ENCODE measurements at places on chromosomes 12 and 14.
A peak's percentile ranks its signal among the peaks of the same experiment; 100 is the strongest.

- DNase-seq = no peak
Measured at GRCh38 chr12:26523708-26524150, 309.3 kb downstream of the ITPR2 start.

- no peak for DNase-seq
Measured at GRCh38 chr14:80212023-80212397, 706 bp upstream of the DIO2 start.

- DNase-seq = no peak
Measured at GRCh38 chr14:79111987-79112501, 941.9 kb downstream of the NRXN3 start.

DNA sequence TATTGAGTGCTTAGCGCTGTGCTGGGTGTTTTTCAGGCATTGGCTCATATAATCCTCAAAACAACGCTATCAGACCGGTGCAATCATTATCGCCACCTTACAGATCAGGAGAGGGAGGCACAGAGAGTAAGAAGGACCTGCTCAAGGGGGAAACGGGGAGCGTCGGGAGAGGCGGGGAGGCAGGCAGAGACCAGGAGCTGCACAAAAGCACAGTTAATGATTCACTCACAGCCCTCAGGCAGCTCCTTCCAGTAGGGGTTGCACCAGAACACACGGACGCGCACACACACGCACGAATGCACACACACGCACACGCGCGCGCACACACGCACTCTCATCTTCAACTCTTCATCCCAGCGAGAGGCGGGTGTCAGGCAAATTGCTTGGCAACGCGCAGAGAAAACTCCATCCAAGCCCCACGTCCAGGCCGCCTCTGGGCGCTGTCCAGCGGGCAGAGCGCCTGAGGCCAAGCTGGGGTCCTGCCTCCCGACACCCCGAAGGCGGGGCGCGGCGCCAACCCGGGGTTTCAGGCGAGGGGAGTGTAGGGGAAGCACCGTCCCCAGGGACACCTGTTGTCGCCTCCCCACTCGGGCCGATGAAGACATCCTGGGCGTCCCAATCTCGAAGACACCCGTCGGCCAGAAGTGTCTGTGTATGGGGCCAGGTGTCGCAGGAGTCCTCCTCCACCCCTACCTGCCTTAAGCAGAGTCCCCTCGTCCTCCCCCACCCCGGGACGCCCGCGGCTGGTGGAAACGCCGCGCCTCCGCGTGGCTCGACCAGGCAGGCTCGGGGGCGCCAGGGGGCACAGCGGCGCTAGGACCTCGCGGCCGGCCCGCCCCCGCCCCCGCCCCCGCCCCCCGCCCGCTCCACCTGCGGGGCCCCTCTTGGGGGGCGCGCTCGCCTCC, 35.5 kb upstream of the STON2 start:
- peak; percentile 33 for DNase-seq

- DNase-seq = no peak
Measured at GRCh38 chr12:109120557-109120956, 4.2 kb downstream of the ACACB start.

GRCh38 chr12:131749618-131750315, 38.9 kb downstream of the SFSWAP start:
- no peak for DNase-seq

DNA sequence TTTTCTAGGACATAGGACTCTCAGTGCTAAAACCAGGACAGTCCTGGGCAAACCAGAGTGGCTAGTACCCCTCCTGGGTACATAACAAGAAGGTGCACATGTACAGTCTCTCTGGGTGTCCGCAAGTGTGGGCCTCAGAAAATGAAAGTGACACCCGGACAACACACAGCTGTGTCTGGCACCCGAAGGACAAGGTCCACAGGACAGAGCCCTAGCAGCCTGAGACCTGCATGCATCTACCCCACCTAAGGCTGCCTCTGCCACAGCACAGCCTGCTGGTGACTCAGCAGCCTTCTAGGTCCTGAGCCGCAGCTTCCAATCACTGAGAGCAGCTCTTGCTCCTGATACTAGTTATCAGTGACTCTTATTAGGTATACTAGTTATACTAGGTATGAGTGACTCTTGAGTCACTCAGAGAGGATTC, 784.1 kb upstream of the TBX3 start:
- no peak for DNase-seq

DNA sequence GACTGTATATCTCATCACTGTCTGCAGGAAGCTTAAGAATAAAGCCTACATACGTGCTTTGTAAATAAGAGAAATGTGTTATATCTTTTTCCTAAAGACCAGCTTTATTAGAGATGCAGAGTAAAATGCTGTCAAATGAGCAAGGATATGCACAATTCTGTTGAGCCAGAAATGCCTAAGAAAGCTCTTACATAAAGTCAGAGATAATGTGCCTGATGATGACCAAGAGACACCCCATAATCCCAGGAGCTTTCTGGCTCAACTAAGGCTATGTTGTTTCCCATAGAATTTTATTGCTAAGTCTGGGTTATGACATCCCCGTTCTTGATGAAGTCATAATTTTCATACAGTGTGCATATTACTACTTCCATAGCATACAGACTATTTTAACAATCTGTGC, 209.9 kb downstream of the GALC start:
- no peak for DNase-seq

DNA sequence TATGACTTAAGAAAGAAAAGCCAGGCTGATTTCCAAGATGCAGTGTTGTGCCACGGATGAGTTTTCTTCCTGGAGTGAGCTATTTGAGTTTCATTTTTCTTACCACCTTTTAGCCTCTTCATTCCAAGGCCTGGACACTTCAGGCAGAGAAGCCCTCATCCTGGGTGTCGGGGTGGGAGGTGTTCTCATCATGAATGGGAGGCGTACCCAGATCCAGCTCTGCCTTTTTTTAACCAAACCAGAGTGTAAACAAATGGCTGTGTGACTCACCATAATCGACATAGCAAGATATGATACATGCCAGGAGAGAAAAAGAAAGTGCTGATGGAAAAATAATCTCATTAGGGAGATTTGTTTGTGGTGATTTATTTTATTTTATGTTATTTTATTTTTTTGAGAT, 79.9 kb downstream of the ARF6 start:
- no peak for DNase-seq

DNA sequence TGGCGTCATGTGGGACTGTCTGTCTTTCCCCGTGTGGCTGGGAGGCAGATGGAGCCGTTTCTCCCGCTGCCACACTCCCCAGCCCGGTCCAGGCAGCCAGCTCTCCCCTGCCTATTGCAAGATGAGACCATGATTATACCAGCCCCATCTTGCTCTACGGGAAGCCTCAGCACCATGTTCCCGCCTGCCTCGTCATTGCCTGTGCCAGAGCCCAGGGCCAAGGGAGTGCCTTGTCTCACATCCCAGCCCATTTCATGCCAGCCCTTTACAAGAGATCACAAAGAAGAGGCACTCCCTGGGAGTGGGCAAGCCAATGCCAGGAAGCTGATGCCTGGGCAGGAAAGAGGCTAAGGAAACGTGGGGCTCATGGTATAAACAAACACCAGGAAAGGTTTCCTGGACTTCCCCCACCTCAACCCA, 23.9 kb downstream of the GPR68 start:
- DNase-seq = no peak

DNA sequence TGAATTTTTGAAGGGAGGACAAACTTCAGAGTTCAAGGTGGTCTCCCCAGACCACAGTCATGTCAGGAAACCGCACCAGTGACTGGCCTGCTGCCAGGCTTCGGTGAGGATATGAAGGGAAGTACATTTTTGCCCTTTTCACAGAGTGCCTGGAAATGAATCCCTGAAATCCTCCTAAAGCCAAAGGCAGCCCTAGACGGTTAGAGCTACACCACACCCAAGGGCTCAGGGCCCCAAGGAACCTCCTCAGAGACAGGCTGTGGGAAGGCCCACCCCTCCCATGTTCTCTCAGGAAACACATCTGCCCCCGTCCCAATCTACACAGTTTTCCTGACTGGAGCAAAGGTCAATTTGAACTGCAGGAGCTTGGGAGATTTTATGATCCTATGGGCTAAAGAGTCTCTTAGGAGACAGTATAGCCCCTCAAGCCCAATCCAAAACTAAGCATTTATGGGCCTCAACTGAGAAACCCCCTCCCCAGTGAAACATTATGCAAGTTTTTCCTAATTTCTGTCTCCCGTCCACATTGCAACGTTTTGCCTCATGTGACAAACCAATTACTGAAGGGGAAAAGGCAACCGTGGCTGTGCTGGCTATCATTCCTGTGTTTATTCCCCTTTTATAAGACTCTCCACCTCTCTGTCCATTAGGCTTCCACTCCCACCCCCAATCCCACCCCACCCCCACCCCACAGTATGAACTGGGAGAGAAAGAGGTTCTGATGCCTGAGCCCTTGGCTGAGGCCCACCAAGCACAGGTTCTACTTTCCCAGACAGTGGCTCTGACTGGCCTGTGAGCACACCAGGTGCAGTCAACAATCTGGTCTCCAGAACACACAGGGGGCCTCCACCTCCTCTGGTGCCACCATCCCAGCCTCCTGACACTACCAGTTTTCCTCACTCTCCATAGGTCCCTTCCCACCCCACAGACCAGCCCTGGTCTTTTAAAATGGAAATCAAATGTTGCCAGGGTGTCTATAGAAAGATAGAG, 9.6 kb upstream of the RNASE1 start:
- no peak for DNase-seq
